ENCODE measurements at places on chromosomes 12 and 14.

DNA sequence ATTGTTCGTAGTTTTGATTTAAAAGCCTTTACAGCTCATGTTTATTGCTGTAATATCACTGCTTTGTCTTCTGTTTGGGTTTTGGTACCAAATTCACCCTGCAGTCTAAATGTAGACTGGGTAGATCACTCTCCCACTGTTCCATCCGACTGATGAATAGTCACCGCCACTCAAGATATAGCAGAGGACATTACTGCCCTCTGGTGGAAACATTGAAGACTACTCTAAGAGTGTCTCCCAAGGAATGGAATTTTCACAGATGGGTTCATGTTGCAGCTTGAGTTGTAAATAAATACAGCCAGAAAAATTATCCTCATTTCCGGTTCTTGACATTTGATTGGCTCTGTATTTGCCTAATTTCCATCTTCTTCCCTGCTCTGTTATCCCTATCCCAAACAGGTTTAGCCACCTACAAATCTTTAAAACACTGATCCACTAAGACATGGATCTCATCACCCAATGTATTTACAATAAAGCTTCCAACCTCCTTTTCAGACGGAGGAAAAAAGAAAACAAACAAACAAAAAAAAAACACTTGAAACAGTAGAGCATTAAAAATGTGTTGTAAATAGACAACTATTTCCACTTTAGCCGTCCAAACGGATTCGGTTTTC lies 198.3 kb upstream of the CPNE8 start:
- peak; percentile 19 for DNase-seq

DNA sequence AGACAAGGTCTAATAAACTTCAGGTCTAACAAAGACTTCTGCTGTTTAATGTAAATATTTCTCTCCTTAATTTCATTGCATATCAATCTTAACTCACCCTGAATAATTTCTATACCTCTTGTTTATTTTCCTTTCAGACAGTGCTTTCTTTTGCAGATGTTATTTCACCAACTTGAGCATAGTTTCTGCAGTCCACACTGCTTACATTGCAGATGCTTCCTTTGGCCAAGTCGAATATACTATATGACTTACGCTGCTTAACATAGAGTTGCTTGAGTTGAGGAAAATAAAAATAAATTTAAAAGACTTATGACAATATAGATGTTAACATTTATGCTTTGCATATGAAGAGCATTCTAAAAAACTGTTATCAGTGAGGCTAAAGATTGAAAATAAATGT lies 217.7 kb downstream of the PTPRO start:
- DNase-seq: no peak

DNA sequence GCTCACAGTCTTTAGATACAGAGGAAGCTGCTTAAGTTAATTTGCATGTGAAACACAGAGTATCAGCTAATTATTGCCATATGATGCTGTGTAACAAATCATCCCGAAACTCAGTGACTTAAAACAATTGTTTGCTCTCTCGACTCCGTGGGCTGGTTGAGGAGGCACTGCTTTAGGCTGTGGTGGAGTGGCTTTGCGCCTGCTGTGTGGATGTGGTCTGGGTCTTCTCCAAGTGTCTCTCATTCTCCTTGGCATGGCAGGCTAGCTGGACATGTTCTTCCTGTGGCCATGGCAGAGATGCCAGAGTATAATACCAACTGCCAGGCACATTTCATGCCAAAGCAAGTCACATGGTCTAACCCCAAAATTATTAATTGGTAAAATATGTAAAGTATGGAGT lies 40.9 kb downstream of the PELI2 start:
- DNase-seq: peak; percentile 20

DNA sequence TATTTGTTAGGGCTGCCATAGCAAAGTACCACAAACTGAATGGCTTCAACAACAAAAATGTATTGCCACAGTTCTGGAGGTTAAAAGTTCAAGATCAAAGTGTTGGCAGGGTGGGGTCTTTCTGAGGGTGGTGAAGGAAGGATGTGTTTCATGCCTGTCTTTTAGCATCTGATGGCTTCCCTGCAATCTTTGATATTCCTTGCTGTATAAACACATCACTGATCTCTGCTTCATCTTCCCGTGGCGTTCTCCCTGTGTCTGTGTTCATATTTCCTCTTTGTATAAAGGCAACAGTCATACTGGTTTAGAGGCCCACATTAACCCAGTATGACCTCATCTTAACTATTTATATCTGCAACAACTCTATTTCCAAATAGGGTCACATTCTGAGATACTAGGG lies 167.5 kb downstream of the BTG1 start:
- DNase-seq: no peak

DNA sequence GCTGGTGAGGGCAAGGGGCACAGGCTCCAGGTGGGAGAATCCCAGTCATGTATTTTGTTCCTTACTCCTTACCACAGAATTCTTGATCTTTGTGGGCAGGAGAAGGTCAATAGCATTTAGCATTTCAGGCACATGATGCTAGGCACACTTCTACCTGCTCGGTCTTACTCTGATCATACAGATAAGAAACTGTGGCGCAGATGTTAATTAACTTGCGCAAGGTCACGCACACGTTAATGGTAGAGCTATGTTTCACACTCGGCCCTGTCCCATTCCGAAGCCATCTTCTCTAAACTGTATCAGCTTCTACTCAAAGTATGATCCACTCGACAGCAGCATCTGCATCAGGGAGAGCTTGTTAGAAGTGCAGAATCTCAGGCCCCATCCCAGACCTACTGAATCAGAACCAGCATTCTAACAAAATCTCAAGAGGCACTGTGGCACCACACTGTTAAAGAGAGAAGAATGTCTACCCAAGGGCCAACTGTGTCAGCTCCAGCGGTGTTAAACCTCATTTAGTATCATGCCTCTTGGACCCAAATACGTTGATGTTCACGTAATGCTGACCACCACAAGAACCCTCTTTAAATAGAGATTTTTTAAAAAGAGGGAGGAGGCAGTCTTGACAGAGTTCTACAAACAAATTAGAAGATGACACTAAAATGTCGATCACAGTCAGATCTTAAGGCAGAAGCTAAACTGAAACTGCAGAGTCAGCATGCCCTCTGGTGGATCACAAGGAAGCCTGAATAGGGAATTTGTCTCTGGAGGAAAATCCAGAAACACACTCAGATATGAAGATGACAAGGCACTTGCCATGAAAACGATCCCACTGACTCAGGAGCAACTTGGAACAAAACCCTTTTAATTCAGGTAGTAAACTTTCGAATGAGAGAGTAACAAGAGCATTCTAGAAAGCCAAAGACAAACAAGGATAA lies 7.3 kb downstream of the STXBP6 start:
- no peak for DNase-seq

- DNase-seq: no peak
Measured at GRCh38 chr12:92639017-92639416, 63.8 kb upstream of the PLEKHG7 start.

- DNase-seq: no peak
Measured at GRCh38 chr14:63752449-63753169, 24.7 kb upstream of the SGPP1 start.

GRCh38 chr14:69582829-69583228 lies 8.2 kb upstream of the CCDC177 start:
- DNase-seq: no peak

DNA sequence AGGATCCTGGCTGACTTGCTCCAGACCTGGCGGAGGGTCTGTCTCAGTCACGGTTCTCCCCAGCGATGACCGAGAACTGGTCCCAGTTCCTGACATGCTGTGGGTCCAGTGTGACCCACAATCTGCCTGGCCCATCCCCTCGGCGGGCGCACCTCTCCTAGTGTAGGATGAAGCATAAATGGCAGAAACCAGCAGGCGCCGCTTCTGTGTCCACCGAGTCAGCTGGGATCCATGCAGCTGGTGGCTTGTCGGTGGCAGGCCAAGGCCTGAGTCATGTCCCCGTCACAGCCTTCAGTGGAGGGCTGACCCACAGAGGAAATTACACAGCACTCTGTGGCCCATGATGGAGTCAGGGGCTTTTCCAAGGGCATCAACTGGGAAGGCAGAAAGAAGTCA lies 38.5 kb downstream of the NFKBIA start:
- no peak for DNase-seq

DNA sequence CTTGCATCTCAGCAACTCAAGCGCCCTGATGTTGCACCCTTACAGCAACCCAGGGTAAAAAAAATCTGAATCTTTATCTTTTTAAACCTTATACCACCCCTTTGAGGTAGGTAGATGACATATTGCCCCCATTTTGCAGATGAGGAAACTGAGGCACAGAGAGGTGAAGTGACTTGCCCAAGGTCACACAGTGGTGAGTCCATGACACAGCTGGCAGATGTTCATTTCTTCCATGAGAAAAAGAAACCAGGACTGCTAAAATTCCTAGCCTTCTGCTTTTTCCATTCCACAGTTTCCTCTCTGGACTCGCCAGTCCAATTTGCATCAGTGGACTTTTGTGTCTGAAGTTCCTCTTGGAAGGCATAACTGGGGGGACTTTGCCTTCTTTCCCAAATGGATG lies 79.3 kb downstream of the IGF1 start:
- no peak for DNase-seq

GRCh38 chr12:1847411-1847810 lies 27.0 kb downstream of the LRTM2 start:
- no peak for DNase-seq

Data from HS-27A (cell line).